ENCODE measurements at places on chromosomes 7 and 10.

GRCh38 chr7:140562926-140563481 lies 77.6 kb downstream of the DENND2A start:
- DNase-seq, result no peak

- DNase-seq, result no peak
Observed at GRCh38 chr7:831596-832166, 595 bp upstream of the SUN1 start.

DNA sequence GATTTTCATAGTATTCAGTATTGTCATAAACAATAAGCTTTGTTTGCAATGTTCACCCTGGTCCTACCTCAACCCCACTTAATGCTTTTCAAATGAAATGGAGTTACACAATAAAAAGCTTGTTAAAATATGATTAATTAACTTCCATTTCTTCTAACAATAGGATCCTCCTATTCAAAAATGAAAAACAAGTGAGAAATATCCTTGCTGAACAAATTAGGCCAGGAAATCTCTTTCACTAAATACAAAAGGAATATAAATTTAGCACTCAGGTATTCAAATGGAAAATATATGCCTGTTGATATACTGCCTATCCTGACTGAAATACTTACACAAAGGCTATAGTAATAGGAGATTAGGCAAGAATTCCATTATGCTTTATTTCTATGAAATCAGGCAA lies 323.4 kb upstream of the GRM3 start:
- DNase-seq, result no peak

DNA sequence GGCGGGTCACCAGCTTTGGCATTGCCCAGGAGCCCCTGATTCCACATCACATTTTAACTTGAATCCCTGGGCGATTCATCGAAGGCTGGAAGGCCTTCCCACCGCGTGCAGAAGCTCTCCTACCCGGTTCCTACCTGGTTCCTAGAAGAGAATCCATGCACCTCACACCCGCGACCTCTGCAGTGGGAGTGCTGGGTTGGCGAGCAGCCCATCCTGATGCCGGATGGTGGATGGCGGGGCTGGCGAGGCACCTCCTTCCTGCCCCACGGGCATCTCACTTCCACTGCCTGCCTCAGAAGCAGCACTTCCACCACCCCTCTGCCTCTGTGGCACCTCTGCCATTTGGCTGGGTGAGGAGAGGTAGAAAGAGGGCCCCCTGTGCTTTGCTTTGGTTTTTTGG lies 32.0 kb downstream of the NUB1 start:
- no peak for DNase-seq

DNA sequence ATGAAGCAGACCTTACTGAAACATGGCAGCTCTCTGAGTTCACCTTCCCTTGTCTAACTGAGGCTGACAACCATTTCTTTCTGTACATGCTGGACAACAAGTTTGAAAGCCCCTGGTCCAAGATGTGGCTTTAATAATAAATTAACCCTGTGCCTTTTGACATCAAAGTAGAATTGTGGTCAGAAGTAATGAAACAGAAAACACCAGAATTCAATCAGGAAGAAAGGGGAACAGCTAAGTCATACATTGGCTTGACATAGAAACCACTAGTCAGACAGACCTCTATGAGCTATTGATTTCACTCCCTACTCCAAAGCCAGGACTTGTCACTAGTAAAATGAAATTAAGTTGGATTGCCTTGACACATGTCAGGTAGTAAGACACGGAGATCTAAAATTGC lies 175.2 kb upstream of the ASAH2 start:
- DNase-seq, result no peak

- no peak for DNase-seq
Observed at GRCh38 chr10:113770346-113770745, 18.9 kb downstream of the PLEKHS1 start.

GRCh38 chr10:103055105-103055504 lies 137.0 kb downstream of the CNNM2 start:
- DNase-seq, result no peak

DNA sequence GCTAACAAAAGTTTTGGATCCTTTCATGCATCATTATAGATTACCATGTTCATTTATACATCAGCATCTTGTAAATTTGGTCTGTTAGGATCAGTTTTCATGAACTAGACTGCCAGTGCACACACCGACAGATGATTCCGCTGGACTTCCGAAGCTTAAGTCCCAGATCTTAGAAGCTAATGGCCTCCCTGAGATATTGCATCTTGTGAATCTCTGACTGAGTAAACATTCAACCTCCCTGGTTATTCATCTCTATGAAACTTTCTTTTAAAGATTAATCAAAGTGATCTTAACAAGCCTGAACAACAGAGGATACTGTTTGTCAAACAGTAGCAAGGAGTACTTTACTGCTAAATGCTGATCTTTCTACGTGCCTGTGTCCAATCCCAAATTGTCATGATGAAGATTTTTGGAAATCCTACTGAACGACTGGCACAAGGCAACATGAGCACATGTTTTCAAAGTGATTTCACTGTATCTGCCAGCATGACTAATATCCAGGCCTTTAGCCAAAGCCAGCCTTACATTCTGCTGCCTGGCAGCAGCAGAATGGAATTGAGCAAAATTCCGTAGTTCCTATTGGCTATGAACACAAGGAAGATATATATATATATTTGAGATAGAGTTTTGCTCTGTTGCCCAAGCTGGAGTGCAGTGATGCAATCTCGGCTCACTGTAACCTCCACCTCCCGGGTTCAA lies 91.3 kb upstream of the ANK3 start:
- DNase-seq, result no peak
